Cortex of kidney (tissue), 1 donor: ENCODE measurements at places on chromosomes 5 and 9.

DNA sequence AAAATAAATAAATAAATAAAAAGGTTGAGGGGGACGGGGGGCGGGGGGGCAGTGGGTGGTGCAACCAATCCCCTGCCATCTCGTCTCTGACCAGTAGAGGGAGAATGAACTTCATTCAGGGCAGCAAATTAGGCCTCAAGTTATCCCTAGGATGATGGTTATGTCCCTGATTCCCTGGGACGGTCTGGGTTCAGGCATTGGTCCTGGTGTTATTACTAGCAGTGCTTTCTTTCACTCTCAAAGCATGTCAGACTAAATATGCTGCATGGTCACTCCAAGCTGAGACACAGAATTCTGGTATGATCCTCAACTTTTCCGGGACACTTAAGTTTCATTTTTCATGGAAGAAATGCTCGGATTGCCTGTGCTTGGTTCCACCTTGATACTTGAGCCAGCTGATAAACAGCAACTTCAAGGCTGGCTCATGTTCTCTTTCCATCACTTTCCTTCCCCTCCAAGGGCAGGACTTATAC lies 59.4 kb downstream of the DAP start:
- no peak for DNase-seq

DNA sequence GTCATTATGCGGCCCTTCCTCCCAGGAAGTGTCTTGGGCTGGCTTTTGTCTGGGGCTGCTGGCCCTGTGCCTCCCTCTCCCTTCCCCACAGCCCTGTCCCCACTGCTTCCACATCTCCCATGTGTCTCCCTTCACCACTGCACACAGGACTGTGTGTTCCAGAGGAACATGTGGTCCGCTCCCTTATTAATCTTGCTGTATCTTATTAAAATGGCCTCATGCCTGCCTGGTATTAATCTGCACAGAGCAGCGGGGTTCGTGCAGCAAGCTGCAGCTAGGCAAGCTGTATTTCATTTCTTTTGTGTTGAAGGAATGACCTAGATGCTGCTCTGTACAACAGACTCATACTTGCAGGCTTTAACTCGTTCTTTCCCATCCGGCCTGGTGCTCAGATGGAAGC lies 130.5 kb downstream of the SPOCK1 start:
- DNase-seq, result no peak

- DNase-seq, result no peak
These were observed 667.2 kb upstream of the ZNF608 start for GRCh38 chr5:125413496-125414274.

GRCh38 chr5:59342181-59342580 lies 551.3 kb downstream of the PDE4D start:
- no peak for DNase-seq

DNA sequence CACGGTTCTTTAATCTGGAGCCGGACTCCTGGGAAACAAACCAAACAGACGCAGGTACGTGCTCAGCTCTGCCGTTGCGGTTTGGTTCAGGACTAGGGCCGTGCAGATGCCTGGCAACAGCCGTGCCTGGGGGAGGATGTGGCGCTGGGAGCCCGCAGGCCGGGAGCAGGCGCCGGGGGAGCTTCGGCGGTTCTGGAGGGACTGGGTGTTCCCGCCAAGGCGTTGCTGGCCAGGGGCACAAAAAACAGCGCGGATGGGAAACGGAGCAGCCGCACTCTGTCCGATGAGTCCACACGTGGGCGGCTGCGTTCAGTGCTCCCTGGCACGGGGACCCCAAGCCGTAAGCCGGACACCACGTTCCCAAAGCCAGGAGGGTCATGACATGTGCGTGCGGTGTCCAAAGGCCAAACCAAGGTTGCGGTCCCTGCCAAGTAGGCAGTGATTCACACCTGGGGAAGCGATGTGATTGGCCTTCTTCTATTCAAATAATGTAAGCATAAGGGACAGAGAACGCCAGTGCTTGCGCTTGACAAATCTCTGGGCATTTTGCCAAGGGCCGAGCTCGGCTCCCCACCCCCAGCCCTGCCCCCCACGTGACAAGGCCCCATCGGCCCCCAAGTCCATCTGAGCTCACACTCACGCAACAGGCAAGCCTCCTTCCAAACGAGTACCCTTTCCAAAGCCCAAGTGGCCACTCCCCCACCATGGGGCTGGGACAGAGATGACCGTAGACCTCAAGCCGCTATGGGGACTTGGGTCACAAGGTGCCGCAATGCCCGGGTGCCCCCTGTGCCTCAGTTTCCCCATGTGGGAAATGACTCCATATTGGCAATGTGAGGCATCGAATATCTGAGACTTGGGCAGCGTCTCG lies 49.7 kb upstream of the NKD2 start:
- no peak for DNase-seq
